ENCODE measurements at places on chromosomes 2 and 18. TPM values are rescaled to one million over a fixed set of nuclear protein-coding genes. Genes with fewer than 3 reads are reported as not detected.

GRCh38 chr2:30481323-30481800 lies 34.3 kb downstream of the LCLAT1 start:
- no peak for DNase-seq

DSG1 gene
- 0.11 TPM for polyA plus RNA-seq

MALL gene
- 16.5 TPM for polyA plus RNA-seq

DNA sequence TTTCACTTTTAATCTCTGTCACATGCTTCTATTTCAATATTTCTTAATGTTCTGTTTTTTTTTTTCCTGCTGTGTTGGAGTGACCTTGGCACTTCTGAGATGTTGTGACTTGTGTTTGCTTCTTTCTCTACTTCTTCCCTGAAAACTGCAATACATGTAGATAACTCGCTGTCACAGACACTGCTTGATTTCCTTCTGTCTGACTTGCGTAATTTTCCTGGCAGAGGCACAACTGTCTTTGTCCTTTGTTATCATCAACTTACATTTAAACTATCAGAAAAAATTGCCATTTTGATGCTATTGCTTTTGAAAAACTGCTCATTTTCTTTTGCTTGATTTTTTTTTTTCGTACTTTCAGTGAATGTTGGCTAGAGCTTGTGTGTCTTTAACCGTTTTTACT lies 69.0 kb downstream of the BABAM2 start:
- no peak for DNase-seq

SNTG2 gene
- polyA plus RNA-seq = 2.3 TPM

DNA sequence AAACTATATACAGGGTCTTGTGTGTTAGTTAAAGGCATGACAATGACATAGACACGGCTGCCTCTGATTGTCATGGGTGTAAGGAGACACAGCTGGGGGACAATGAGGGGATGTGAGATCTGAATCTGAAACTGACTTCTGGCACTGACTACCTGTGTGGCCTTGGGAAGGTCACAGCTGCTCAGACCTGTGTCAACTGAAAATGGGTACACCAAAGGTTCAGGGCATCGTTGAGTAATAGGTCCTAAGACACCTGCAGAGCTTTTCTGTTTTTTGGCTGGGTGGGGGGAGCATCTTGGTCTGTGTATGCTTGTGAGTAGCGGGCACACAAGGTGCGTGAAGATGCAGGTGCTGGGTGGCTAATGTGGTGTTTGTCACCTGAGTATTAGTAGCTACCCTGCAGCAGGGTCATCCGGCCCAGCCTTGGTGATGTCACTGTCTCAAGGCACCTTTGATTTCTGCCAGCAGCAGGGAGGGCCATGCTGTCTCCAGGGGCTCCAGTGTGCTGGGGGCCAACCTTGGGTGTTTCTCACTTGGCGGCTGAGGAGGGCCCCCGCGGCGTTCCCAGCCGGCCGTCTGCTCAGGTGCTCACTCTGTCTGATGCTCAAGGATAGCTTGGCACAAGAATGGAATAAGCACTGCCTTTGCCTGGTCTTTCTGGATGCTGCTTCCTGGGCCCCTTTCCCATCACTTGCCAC lies 53.1 kb upstream of the HS6ST1 start:
- DNase-seq = no peak

C18orf32 gene
- polyA plus RNA-seq = 31.7 TPM

GRCh38 chr18:78753240-78753639 lies 226.4 kb upstream of the SALL3 start:
- no peak for DNase-seq

CCNT2 gene
- polyA plus RNA-seq = 62.8 TPM

GRCh38 chr2:173955004-173955403 lies 10.2 kb downstream of the SP3 start:
- DNase-seq = no peak

C2orf15 gene
- polyA plus RNA-seq = 13.9 TPM
